ENCODE measurements at places on chromosomes 12 and 14. TPM values are rescaled to one million over a fixed set of nuclear protein-coding genes. Genes with fewer than 3 reads are reported as not detected.

KHNYN gene
- polyA plus RNA-seq, result 36.4 TPM

TAS2R50 gene
- polyA plus RNA-seq, result not detected

RFX4 gene
- polyA plus RNA-seq, result not detected

PZP gene
- 0.49 TPM for polyA plus RNA-seq

SDR9C7 gene
- polyA plus RNA-seq, result not detected

MYF5 gene
- polyA plus RNA-seq, result not detected

TGFB3 gene
- polyA plus RNA-seq, result 23.1 TPM

FOXJ2 gene
- 14.6 TPM for polyA plus RNA-seq

CD69 gene
- not detected for polyA plus RNA-seq

IFT81 gene
- 12.6 TPM for polyA plus RNA-seq

CCDC175 gene
- not detected for polyA plus RNA-seq

CPNE8 gene
- 5.9 TPM for polyA plus RNA-seq

ARID4A gene
- 24.8 TPM for polyA plus RNA-seq

PPP1R1A gene
- polyA plus RNA-seq, result 26.2 TPM

KLC1 gene
- polyA plus RNA-seq, result 130 TPM

LPAR5 gene
- 0.34 TPM for polyA plus RNA-seq

TSPAN9 gene
- polyA plus RNA-seq, result 19.8 TPM

MIP gene
- not detected for polyA plus RNA-seq

USP44 gene
- polyA plus RNA-seq, result not detected

CLEC4D gene
- polyA plus RNA-seq, result not detected

DNA sequence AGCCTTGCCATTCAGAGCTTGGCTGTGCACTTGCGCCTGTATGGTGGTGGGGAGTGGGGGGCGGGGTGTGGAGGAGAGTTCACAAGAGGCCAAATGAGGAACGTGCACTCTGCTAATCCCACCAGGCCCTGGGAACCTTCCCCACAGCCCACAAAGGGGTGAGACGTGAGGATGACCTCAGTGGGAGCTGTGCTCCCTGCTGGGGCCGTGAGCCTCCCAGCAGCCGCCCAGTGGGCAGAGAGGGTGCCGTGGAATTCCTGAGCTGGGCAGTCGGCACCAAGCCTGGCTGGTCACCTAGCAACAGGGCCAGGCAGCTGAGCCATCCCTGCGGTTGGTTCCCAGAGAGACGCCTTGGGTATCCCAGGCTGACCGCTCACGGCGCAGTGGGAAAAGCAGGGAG lies 53.7 kb downstream of the CCNK start:
- DNase-seq, result no peak

DNA sequence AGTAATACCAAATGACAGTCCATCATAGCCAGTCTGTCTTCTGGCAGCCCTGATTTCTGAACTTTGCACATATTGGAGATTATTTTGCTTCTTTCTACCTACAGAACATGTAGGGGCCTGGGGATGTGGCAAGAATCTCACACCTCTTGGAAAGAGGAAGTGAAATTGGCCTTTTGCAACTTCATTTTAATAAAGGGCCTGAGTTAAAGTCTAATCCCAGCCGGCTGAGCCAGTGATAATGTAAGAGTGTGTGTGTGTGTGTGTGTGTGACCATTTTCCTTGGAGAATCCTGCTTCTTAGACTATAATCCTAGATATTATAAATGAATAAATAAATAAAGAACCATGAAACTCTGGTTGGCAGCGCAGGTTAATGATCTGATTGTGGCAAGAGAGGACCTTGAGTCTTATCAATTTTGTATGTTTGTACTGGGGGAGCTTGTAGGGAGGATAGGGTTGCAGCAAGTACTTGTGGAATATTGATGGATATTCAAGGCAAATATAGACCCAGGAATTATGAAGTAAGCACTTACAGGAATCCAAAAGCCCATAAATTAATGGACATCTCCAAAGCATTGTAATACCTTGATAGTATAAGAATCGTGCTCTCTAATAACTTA lies 233.2 kb upstream of the AMIGO2 start:
- DNase-seq, result peak; percentile 30

- peak; percentile 9 for DNase-seq
Measured at GRCh38 chr12:29072631-29073030, 76.4 kb upstream of the FAR2 start.

- DNase-seq, result no peak
Measured at GRCh38 chr12:113792450-113792849, 173.7 kb downstream of the RBM19 start.

- DNase-seq, result no peak
Measured at GRCh38 chr14:39395555-39396254, 36.5 kb downstream of the FBXO33 start.

DNA sequence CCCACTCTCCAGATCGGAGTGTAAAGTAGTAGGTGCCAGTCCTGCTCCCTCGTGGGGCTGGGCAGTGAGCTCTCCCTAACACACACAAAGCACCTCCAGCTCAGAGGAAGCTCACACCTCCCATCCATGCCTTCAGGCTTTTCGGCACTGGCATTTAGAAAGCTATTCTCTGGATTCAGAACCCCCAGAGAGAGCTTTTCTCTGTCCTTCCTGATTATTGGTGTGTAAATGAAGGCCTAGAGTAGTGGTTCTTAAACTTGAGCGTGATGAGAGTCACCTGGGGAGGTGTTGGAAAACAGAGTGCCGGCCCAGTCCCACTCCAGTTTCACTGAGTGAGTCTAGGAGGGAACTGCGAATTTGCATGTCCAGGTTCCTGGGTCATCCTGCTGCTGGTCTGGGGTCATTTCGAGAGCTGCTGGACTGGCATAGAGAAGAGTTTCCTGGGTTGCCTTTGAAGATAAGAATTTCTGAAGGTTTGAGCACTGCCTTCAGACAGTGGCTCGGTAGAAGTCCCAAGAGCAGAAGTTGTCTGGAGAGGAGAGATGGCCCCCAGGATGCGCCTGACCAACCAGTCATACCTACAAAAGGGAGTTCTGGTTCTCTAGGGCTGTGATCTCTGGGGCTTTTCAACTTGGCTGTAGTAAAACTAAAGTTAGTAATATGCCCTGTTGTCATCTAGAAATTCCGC lies 15.1 kb downstream of the CD9 start:
- no peak for DNase-seq

GRCh38 chr14:38960946-38961531 lies 142.0 kb downstream of the SEC23A start:
- no peak for DNase-seq

GRCh38 chr12:105552056-105552455 lies 221.6 kb downstream of the C12orf75 start:
- DNase-seq, result no peak

- no peak for DNase-seq
Measured at GRCh38 chr12:6936636-6937480, 6.8 kb upstream of the RNU7-1 start.

DNA sequence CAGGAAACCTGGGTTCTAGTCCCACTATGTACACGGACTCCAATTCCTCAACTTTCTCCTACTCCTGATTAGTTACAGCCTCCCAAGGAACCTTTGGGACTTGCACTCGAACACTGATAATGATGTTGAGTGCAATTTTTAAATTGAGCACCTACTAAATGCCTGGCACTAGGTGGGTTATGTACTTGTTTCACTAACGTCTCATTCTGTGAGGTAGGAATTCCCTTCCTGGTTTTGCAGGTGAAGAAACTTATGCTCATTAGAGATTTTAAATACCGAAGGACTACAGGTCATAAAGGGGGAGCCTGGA lies 536 bp downstream of the PARPBP start:
- DNase-seq, result no peak

- DNase-seq, result no peak
Measured at GRCh38 chr12:104890476-104891096, 67.5 kb downstream of the SLC41A2 start.

GRCh38 chr12:20477672-20478071 lies 109.3 kb downstream of the PDE3A start:
- no peak for DNase-seq

DNA sequence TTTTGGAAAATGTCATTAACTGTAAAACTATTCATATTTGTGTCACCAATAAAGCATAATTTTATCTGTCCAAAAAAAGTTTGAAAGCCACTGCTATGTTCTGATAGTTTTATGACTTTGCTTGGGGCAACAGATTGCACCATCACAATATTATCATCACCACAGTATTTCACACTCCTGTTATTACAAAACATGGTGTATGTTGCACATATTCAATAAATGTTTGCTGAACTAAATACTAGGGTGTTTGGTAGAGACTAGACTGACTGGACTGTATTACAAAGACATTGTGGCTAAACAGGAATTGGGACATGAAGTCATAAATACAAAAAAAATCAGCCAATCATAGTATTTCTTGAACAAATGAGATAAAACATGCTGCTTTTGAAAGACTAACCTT lies 55.1 kb downstream of the PAWR start:
- DNase-seq, result no peak

- peak; percentile 73 for DNase-seq
Measured at GRCh38 chr14:54329082-54329695, 67.6 kb upstream of the CDKN3 start.

DNA sequence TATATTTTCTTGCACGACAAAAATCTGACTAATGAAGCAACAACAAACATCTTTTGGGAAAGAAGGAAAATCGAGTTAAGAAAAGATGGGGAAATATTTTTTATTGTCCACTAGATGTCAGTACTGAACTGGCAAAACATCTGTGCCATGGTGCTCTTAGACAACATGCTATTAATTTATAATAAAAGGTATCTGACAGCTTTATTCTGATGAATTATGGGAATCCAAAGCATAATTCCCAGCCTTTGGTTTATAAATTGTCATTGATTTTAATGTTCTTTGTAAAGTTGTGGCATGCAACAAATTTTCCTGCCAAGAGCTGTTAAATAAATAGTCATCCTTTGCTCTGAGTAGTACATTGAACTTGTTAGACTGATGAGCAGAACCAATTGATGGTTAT lies 231.2 kb downstream of the ETNK1 start:
- DNase-seq, result peak; percentile 28

DNA sequence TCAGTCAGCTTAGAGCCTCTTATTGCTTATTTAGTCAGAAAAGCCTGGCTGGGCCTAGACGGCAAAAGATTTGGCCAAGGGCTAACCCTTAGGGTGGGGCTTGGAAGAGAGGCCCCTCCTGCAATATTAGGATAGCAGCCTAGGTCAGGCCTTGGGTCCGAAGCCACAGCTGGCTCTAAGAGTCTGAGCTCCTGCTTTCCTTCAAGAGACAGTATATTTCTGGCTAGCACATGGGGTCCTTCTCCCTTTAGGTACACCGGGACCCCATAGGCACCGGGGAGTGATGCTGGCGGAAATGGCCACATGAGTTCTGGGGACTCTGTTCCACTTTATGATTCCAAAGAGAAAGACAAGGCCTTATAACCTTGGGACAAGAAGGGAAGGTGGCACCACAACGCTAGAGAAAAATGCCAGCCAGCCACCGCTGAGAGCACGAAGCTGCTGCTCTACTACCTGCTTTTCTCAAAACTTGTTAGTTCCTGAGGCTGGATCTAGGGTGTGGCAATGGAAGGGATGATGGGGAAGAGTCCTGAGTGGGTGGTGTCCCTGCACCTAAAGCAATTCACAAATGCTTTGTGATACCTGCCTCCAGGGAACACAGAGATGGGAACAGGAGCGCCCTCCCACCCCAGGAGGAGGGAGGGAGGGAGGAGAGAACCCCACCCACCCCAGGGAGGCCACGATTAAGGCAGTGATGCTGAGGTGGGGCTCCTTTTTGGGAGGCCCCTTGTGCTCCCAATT lies 3.1 kb upstream of the AVIL start:
- DNase-seq, result no peak

DNA sequence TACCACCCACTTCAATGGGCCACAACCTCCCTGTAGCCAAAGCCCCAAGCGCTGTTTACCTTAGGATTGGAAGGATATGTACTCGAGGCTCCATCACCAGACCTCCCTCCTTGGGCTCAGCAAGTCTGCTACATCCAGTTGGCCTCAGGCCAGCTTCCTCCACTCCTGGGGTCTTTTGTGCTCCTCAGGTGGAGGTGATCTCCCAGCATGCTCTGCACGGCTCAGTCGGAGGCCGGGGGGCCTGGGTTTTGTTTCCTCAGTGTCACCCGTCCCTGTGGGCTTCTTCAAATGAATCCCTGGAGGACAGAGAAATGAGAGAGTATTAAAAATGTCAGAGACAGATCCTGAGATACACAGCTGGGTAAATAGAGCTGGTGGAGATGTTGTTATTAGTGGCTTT lies 723.1 kb upstream of the TBX3 start:
- DNase-seq, result no peak

- DNase-seq, result no peak
Measured at GRCh38 chr14:30159374-30159773, 231.7 kb upstream of the PRKD1 start.

- DNase-seq, result no peak
Measured at GRCh38 chr14:65606460-65606859, 193.9 kb downstream of the FUT8 start.

GRCh38 chr12:49741882-49742620 lies 694 bp downstream of the TMBIM6 start:
- peak; percentile 92 for DNase-seq

- DNase-seq, result no peak
Measured at GRCh38 chr14:58724206-58724605, 86.4 kb downstream of the DACT1 start.

DNA sequence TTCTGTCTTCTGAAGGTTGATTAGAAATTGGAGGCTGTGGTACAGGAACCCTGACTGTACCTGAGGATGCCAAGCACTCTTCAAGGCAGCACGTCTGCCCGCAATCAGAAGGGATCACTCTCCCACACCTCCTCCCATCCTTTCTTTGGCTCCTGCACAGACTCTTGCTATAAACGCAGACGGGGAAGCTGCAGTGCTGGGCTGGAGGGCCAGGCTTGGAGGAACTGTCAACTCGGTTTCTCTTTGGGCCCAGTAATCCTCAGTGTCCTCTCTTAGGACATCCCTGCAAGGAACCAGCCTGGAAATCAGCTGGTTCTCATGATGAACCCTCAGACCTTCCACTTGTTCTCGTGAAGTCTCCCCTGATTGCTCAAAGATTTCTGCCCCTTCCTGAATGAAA lies 201.4 kb downstream of the ADGRD1 start:
- DNase-seq, result no peak

- peak; percentile 56 for DNase-seq
Measured at GRCh38 chr12:41277100-41277945, 89.2 kb downstream of the PDZRN4 start.

- DNase-seq, result peak; percentile 80
Measured at GRCh38 chr12:116382686-116383530, 105.4 kb upstream of the MED13L start.

GRCh38 chr14:38405851-38406635 lies 150.2 kb upstream of the CLEC14A start:
- no peak for DNase-seq

DNA sequence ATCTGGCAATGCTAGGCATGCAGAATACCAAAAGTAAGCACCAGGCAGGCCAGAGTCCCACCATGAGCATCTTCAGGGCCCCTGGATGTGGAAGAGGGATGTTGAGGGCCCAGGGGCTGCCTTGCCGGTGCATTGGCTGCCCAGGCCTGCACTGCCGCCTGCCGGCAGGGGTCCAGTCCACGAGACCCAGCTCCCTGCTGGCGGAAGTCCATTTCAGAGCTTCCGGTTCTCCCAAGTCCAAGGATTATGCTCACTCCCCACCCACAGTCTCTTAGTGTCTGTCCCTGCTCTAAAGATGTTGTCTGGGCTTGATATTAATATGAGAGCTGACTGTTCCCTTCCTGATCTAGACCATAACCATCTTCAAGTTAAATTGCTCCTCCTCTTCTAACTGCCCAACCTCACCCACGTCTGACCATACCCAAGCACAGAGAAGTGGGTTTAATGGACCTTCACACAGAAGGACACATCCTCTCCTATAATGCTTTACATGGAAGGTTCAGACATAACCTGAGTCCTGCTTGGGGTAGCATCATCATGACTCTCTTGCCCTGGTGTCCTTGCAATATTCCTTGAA lies 117.4 kb downstream of the DAD1 start:
- DNase-seq, result peak; percentile 73

GRCh38 chr12:96205908-96206307 lies 11.7 kb downstream of the ELK3 start:
- DNase-seq, result no peak
